Endothelial cell (in vitro differentiated cells): ENCODE measurements at places on chromosomes 4 and X. TPM values are rescaled to one million over a fixed set of nuclear protein-coding genes. Genes with fewer than 3 reads are reported as not detected.

DNA sequence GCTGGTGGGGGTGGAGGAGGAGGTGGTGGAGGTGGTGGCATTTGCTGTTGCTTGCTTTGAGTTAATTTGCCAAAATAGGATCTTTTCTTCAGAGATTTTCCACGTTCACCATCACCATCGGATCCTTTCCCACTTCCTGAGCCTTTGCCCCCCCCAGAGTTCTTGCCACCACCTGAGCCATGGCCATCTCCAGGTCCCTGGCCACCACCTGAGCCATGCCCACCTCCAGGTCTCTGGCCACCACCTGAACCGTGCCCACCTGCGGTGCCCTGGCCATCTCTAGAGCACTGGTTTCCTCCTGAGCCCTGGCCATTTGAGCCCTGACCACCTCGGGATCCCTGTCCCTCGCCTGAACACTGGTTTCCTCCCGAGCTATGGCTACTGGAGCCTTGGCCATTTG, 1.9 kb downstream of the IRS4 start:
- DNase-seq = no peak

The TBC1D9 gene
- total RNA-seq = 25.5 TPM

DNA sequence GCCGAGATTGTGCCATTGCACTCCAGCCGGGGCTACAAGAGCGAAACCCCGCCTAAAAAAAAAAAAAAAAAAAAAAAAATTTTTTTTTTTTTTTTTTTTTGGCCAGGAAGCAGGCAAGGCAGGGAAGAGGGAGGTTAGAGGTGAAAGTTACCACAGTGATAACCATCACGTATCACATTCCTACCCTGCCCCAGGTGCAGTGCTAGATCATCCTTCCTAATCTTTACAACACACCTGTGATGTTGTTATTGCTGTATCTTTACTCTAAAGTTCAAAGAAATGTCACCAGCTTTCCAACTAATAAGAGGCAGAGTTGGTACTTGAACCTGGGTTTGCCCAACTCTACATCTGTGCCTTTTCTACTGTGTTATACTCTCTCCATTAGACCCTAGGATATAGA, 7.2 kb upstream of the LIMCH1 start:
- no peak for DNase-seq

DNA sequence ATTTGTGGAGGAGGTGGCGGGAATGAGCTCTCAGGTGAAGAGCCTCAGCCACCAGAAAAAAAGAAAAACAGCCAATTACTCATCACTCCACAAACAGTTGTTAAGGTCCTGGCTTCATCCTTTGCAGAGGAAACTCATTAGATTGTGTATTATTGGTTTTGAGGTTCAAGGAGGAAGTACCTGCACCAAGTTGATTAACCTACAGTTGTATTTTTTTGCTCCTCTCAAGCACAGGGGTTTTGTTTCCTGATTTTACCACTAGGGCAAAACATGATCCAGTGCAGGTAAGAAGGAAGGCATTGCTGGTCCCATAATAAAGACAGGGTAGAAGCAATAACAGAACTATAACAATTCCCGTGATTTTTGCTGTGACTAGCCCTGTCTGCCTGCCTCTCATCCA, 84.0 kb upstream of the QRFPR start:
- no peak for DNase-seq

- no peak for DNase-seq
Measured at GRCh38 chrX:103806862-103807474, 25.1 kb downstream of the RAB9B start.

- no peak for DNase-seq
Measured at GRCh38 chr4:78899302-78899701, 39.9 kb downstream of the PAQR3 start.

The PARM1 gene
- 0.18 TPM for total RNA-seq

DNA sequence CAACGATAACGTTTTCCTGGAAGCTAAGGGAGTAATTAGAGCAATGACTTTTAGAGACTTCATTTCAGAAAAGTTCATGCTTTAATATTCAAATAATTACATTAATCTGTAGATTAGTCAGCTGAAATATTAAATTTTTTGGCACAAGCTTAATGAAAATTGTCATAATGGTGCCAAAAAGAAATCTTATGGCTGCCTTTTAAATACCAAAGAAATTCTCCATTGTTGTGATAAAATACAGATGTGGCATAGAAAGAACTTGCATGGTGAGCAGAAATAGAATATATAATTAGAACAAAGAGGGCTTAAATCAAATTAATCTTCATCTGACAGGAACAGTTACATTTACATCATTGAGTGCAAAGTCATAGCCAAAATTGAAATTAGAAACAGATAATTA, 263.5 kb downstream of the AFF2 start:
- no peak for DNase-seq

DNA sequence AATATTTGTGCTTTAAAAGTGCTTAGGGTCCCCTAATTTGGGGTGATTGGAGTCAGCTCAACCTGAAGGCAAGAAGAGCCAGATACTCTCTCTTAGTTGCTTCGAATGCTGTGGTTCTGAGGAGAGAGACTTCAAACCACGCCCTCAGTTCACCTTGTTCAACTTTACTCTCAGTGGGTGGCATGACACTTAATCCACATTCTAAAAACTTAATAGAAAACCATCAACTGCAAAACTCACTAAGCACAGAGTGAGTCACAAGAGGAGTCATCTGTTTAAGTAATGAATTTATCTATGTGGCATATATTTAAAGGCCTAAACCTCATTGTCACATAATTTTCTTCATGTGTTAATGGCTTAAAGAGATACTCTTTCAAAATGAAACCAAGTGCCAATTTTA, 99.5 kb upstream of the SLC4A4 start:
- DNase-seq = no peak

The HSD17B10 gene
- 81.1 TPM for total RNA-seq

The FAM9B gene
- not detected for total RNA-seq

- no peak for DNase-seq
Measured at GRCh38 chr4:133484287-133484686, 335.2 kb downstream of the PCDH10 start.

DNA sequence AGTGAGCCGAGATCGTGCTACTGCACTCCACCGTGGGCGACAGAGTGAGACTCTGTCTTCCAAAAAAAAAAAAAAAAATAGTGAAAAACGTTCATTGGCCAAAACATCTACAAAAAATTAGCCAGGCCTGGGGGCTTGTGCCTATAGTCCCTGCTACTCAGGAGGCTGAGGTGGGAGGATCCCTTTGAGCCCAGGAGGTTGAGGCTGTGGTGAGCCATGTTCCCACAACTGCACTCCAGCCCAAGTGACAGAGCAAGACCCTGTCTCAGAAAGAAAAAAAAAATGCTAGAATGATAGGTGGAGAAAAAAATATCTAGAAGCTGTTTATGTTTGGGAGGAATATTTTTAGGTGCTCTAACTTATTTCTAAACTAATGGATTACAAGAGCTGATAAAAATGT, 14.9 kb downstream of the SPRY1 start:
- no peak for DNase-seq

GRCh38 chrX:78063687-78064086, 40.4 kb upstream of the PGK1 start:
- DNase-seq = no peak

DNA sequence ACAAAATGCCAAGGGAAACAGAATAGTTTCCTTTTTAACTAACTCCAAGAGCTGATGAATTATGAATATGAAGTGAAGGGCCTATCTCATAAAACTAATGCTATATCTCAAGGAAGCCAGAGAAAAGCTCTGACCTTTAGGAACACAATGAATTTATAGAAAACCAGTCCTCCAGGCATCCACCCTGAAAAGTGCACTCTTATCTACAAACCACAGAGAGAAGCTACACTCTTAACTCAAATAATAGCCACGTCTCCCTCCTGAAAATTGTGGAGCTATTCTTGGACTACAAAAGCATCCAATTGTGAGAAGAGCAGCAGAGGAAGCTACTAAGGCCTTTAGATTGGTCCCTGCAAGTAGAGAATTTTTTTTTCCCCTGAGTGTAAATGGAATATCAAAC, 253.9 kb downstream of the IL15 start:
- no peak for DNase-seq

DNA sequence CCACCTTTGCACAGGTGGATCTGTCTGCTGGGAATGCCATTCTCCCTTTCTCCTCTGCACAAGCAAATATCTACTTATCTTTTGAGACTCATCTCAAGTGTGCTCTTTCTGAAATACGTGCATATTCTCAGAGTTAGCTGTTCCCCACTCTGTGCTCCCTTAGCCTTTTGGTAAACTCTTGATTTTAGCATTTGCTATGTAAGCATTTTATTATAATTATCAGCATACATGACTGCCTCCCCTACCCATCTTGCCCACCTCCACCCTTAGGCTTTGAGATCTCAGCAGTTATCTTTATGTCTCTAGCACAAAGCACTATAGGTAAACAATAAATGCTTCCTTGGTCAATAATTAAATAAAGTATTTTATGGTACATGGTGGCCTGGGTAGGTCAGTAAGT, 11.5 kb downstream of the DRP2 start:
- no peak for DNase-seq

The FOXR2 gene
- not detected for total RNA-seq

The ETDB gene
- total RNA-seq = not detected

The CAPN6 gene
- total RNA-seq = 1.5 TPM

- no peak for DNase-seq
Measured at GRCh38 chr4:7352486-7352885, 82.2 kb downstream of the PSAPL1 start.

GRCh38 chr4:68175562-68176155, 46.0 kb upstream of the TMPRSS11F start:
- DNase-seq = peak; percentile 61

DNA sequence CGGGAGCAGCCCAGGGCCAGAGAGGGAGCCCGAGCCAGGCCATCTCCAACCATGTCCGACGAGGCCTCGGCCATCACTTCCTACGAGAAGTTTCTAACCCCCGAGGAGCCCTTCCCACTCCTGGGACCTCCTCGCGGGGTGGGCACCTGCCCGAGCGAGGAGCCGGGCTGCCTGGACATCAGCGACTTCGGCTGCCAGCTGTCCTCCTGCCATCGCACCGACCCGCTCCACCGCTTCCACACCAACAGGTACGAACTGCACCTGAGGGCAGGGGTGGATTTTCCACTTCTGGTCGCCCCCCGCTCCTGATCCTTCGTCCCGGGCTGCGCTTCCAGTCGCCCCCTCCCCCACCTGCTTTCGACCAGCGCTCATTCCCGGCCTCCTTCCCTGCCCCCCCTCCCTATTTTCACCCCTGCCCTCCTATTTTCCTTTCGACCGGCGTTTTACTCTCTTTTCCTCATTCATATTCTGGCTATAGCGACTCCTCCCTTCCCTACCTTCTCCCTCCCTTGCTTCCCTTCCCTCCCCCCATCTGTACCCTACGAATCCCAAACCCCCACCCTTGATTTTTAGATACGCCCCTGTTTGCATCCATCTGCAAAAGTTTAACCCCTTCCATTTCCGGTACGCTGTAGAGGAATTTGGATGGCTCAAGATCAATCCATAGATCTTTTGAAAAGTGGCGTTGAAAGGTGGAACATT, 633 bp downstream of the FAM199X start:
- DNase-seq = no peak

DNA sequence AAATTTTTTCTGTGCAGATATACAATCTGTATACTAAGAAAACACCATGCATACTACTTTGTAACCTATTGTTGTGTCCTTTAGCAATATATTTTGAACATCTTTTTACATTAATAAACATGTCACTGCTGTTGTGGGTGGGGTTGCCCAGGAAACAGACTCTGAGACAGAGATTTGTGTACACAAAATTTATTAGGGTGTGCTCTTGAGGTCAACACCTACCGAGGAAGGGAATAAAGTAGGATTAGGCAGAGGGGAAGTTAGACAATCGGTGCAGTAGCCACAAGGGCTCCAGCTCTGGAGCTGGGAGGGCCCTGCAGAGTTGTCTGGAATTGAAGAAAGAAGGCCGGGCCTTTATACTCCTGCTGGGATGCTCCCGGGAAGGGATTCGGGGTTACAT, 56.4 kb downstream of the CXorf58 start:
- no peak for DNase-seq

- DNase-seq = no peak
Measured at GRCh38 chrX:1196436-1196835, 16.0 kb downstream of the CRLF2 start.

GRCh38 chr4:100738196-100739165, 220.7 kb upstream of the EMCN start:
- DNase-seq = no peak

- no peak for DNase-seq
Measured at GRCh38 chr4:168082379-168082778, 10.0 kb upstream of the ANXA10 start.

The MRPS18C gene
- total RNA-seq = 36.4 TPM

- DNase-seq = no peak
Measured at GRCh38 chrX:87975365-87975764, 457.8 kb downstream of the KLHL4 start.

- no peak for DNase-seq
Measured at GRCh38 chrX:43224496-43224895, 431.6 kb upstream of the MAOA start.

GRCh38 chr4:56640621-56641493, 40.2 kb downstream of the HOPX start:
- no peak for DNase-seq

The MAGEA10 gene
- not detected for total RNA-seq

The ALAS2 gene
- not detected for total RNA-seq

DNA sequence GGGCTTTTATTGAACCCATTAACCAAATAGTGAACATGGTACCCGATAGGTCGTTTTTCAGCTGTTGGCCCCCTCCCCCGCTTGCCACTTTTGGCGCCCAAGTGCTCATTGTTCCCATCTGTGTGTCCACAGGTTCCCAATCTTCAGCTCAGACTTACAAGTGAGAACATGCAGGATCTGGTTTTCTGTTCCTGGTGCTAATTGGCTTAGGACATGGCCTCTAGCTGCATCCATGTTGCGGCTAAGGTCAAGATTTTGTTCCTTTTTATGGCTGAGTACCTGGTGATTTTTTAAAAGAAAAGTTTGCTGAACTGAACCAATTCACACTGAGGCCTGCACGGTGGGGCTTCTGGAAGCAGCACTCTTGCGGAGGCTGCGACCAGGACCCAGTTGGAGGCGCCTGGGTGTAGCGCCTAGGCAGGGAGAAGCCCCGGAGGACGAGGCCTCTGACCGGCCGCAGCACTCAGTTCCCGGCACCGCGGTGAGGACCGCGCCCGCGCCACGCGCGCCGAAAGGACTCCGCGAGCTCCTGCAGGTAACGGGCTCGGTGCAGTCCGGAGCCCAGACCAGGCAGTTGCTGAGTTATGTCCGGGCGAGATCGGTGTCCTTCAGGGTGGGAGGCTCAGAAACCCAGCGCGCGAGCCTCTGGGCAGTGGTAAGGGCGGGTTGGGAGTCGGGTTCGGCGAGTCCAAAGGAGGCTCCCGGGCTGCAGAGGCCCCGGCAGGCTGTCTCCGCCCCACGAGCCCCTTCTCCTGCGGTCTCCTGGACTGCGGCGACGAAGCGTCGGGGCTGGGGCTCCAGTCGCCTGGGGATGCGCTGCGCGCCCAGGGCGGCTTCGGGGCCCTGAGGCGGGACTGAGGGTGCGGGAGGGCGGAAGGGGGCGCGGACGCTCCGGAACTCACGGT, 15.8 kb upstream of the SLC25A4 start:
- DNase-seq = peak; percentile 28

The ACE2 gene
- total RNA-seq = not detected

The GAGE12J gene
- not detected for total RNA-seq

The ADAM29 gene
- total RNA-seq = not detected
